ENCODE measurements at places on chromosomes 4 and X.
A peak's percentile ranks its signal among the peaks of the same experiment; 100 is the strongest.

GRCh38 chrX:133983974-133984845, 1.2 kb downstream of the GPC3 start:
- DNase-seq: no peak

DNA sequence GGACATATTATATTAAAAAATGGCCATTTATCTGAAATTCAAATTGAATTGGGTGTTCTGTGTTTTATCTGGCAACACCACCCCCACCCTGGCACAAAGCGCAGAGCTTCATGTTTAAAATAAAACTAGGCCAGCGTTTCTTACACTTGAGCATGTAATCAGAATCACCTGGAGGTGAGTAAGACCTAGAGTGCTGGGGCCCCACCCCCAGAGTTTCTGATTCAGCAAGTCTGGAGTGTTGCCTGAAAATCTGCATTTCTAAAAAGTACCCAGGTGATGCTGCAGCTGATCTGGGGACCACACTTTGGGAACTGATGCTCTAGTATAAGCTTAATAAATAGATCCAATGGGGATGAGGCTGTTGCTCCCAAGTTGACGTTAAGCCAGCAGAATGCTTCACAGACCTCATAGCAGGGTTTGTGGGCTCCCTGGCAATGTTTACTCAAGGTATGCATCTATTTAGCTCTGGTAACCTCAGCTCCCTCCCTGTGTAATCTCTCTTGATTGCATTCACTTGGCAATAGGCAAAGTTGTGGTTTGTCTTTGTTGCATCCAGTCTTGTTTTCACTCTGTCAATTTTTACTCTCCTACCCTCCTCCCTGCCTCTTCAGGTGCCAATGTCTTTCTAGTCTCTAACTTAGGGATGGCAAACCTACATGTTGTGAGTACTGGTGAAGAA, 99.8 kb upstream of the TEX13D start:
- no peak for DNase-seq

DNA sequence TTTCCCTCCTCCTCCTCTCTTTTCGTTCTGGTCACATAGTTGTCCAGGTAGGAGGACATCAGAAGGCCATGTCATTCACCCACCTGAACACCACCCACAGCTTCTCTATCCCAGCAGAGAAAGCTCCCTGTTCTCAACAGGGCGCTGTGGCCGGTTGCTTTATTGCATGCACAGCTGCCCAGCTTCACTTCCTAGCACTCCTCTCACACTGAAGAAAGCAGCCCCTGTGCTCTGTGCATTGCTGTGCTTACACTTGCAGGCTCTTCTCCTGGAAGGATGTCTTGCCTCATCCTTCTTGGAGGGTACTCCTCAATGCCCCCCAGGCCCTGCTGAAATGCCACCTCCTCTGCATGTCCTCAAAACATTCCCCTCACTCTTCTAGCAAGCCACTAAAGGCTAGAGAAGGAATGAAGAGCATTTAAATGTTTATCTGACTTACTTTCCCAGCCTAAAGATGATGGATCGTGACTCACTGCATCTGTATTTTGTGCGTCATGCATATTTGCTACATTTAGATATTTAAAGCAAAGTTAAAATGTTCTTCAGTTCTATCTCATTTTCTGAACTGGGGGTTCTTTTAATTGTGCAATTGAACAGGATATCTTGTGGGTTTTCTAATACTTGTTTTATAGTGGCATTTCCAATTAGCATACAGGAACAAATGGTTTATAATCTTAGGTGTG, 186.4 kb upstream of the PUDP start:
- DNase-seq: no peak

DNA sequence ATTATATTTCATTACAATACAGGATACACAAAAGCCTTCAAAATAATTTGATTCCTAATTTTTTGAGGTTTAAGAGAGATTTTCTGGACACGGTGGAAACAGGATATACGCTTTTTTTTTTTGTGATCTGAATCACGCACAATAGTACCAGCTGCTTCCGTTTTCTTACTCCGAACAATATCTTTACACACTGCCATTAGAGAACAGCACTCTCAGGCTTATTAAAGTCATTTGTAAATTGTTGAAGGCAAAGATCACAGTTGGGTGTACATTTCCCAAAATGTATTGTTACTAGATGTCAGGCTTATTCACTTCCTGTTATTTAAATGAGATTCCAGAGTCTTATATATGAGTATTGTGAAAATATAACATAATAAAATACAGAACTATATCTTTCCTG, 71.5 kb downstream of the TMEM47 start:
- no peak for DNase-seq

GRCh38 chrX:78957049-78957767, 12.0 kb downstream of the P2RY10 start:
- no peak for DNase-seq

- DNase-seq: peak; percentile 42
Measured at GRCh38 chrX:50067435-50068284, 133.1 kb downstream of the AKAP4 start.

GRCh38 chrX:107659768-107660167, 31.5 kb downstream of the PRPS1 start:
- no peak for DNase-seq

DNA sequence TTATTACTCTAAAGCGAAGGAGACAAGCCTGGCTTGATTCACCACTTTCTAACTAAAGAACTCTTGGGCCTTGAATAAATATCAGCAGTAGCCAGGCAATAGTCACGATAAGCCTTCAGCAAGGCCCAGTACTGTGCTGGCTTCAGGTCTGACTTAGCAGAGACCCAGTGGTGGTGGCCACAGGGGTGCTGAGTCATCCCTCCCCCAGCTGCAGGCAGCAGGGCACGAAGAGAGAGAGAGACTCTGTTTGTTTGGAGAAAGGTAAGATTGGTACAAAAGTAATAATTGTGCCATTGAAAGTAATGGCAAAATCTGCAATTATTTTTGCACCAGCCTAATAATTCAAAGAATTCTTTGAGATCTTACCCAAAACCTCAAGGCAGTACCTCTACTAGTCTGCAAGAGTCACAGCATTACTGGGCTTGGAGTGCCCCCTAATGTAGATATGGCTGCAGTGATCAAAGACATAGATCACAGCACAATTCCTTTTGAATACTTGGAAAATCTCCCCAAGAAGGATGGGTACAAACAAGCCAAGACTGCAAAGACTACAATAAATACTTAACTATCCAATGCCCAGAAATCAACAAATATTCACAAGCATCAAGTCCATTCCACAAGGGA, 159.5 kb upstream of the USP38 start:
- peak; percentile 15 for DNase-seq

- no peak for DNase-seq
Measured at GRCh38 chr4:1041147-1041935, 29.9 kb downstream of the FGFRL1 start.

GRCh38 chrX:3811331-3812311, 98.2 kb upstream of the PRKX start:
- no peak for DNase-seq

GRCh38 chr4:89556601-89557305, 249.2 kb upstream of the GPRIN3 start:
- DNase-seq: no peak
